ENCODE measurements at places on chromosomes 5 and 9.

DNA sequence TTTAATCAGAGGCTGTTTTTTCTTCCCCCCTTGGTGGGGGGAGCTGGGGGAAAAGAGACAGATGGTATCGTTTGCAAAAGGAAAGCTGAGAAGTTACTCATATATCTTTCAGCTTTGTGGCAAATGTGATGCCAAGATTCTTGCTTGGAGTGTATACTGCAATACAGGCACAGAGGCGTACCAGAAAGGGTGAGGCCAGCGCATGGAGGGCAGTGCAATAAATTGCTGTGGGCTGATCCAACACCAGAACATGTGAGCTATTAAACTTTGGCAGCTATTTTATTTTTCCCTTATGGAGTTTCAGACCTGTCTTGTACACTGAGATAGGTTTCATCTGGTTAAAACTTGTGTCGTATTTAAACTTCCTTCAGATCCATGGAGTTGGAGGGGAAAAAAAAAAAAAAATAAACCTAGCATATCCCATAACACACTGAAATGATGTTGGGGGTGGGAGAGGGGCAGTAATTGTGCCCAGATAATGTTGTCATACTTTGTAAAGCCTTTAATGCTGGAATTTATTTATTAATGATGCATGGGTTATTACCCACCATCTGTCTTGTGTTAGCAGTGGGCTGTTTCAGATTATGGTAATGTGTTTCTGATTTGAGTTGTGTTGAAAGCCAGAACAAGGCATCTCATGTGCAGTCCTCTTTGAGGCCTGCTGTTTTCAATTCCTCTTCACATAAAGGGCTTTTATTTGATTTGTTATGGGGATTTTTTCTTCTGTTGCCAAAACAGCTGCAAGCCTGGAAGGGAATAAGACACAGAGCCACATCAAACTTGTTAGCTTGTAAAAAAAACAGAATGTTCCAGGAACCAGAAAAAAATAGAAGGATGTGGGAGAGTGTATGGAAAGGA is 891.3 kb downstream of the TLE1 start:
- H3K4me1 ChIP-seq: peaks cover 26% of the 10 kb centered on the region
- H3K27ac ChIP-seq: peak overlapping the region; percentile 94
- H3K4me3 ChIP-seq: peak overlapping the region; percentile 60
- peaks cover 4% of the 10 kb centered on the region for H3K36me3 ChIP-seq
- DNase-seq: no peak

DNA sequence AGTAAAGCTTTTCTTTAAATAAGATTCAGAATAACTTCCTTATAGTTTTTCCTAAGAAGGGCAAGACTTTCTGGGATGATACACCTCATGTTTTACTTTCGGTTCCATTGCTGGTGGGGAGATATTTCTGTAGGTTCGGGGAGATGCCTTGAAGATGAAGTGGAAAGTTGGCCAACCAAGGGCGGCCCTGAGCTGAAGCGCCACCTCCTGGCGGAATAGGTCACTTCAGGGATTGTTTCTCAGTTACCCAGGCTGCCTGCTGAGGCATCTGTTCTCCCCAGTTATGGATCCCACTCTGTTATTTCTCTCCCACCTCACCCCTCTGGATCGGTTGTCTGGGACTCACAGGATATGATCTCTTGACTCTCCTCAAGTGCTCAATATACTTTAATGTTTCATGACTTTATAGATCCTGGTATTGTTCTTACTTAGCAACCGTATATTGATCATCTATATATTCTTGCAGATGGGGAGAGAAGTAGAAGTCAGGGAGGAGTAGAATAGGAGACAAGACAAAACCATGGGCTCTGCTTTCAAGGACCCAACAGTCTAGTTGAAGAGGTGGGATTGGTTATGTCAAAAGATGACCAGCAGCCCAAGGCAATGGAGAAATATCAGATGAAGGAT is 23.4 kb downstream of the MEGF10 start:
- no peak overlapping the region for H3K4me3 ChIP-seq
- no peaks in the 10 kb centered on the region for H3K27me3 ChIP-seq
- no peak overlapping the region for H3K27ac ChIP-seq
- DNase-seq: peak; percentile 82
- H3K36me3 ChIP-seq: no peaks in the 10 kb centered on the region
- H3K4me1 ChIP-seq: no peaks in the 10 kb centered on the region

DNA sequence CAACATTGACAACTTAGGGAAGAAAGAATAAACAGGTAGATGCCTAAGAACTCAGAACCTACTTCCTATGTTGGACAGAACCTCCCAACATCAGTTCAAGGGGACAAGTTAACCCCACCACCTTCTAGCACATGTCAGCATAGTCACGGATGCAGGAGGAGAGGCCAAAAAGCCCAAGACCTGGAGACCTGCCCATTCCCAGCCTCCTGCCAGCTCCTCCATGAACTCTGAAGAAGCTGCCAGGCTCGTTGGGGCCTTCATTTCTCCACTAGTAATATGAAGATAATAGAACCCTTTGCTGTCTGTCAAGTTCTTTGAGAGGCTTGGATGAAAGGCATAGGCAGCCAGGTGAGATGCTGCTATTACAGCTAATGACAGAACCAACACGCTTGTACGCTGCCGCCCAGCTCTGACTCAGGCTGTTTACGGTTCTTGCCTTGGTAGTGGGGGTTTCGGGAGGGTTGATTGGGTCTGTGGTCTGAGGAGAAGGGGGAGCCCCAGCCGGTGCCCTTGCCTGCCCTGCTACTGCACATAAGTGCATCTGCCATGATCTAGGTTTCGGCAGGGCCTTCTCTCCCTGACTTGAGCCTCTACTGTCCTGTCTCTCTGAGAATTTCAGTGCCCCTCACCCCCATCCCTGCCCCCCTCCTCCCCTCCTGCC is 82.2 kb downstream of the NRG2 start:
- DNase-seq: no peak
- H3K36me3 ChIP-seq: no peaks in the 10 kb centered on the region
- H3K4me3 ChIP-seq: no peak overlapping the region
- H3K4me1 ChIP-seq: no peaks in the 10 kb centered on the region
- H3K27me3 ChIP-seq: peaks cover 11% of the 10 kb centered on the region

DNA sequence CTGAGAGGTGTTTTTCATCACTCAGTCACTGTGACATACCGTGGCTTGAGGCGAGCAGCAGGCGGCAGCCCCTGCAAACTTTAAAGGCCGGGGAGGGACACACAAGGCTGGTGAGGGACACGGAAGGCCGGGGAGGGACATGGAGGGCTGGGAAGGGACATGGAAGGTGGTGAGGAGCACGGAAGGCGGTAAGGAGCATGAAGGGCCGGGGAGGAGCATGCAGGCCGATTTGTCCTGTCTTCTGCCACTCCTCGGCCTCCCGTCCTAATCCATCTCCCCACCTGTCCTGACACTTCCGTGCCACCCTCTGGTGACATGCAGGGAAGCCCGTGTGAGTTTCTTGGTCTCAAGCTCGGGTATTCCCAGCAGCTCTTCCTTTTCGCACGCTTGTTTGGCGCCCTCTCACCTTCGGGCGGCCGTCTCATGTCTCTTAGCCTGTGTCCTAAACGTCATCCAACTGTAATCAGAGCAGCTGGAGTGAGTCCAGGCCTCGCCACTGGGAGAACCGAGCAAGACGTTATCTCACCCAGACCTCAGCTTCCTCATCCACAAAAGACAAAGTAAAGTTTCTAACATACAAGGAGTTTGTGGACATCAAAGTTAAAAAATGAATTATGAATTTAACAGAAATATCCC is 126.5 kb downstream of the MRPL36 start:
- peaks cover 8% of the 10 kb centered on the region for H3K27me3 ChIP-seq
- no peaks in the 10 kb centered on the region for H3K36me3 ChIP-seq
- H3K4me3 ChIP-seq: no peak overlapping the region
- no peak overlapping the region for H3K27ac ChIP-seq
- peaks cover 5% of the 10 kb centered on the region for H3K4me1 ChIP-seq
- no peak for DNase-seq

DNA sequence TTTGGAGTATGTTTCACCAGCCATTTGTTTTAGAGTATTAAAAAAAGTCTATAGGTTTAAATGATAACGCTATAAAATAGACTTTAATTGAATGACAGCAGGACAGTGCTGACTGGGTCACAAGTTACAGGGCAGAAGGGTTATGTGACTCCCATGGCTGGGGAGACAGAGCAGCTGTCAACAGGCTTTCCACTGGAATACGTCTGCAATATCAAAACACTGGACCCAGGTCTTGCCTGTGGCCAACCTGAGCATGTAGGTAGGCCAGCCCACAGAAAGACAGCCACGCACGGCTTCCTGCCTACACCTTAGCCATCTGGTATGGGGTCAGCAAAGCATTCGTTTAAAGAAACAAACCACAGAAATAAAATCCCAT is 80.7 kb downstream of the OTULIN start:
- no peak for DNase-seq
- H3K27ac ChIP-seq: no peak overlapping the region
- H3K27me3 ChIP-seq: peaks cover 7% of the 10 kb centered on the region
- H3K4me3 ChIP-seq: no peak overlapping the region

DNA sequence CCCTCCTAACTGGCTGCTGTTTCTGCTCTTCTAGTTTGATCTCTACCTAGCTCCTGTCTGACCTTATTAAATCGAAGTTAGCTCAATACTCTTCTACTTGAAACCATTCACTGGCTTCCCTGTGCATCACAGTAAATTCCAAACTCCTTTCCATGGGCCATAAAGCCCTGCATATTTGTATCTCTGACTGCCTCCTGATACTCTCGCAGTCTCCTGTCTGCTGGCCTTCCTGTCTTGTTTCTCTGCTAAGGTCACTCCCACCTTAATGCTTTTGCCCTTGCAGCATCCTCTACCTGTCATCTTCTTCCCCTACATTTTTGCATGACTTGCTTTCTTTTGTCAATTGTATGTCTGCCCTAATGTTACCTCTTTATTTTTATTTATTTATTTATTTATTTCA is 44.8 kb downstream of the SNCAIP start:
- H3K4me3 ChIP-seq: no peak overlapping the region
- no peaks in the 10 kb centered on the region for H3K36me3 ChIP-seq
- DNase-seq: no peak

DNA sequence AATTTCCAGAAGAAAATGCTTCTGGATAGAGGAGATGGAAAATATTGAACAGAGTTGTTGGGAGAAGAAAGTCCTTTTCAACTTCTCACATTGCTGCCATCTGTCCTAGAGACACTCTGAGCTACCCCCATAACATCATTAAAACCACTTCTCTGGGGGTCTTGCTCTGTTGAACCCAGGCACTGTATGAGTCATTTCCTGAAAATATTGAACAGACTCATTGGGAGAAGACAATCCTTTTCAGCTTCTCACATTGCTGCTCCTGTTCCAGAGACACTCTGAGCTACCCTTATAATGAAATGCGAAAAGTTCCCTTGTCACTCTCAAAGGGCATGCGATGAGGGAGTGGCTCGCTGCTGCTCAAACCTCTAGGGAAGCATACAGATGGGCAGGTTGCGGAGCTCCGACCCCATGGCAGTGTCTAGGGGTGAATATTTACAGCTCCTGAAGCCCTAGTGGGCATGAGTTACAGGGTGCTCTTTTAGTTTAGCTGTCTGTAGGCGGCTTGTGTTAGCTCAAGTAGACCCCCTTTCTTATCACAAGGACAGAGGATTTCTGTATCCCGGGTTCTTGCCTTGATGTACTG is 90.7 kb downstream of the CDKN2A start:
- peaks cover 16% of the 10 kb centered on the region for H3K4me1 ChIP-seq
- H3K27ac ChIP-seq: no peak overlapping the region
- peaks cover 1% of the 10 kb centered on the region for H3K27me3 ChIP-seq

- DNase-seq: no peak
- H3K27me3 ChIP-seq: peaks cover 2% of the 10 kb centered on the region
- no peak overlapping the region for H3K4me3 ChIP-seq
- H3K27ac ChIP-seq: no peak overlapping the region
- H3K4me1 ChIP-seq: no peaks in the 10 kb centered on the region
- no peaks in the 10 kb centered on the region for H3K36me3 ChIP-seq
These were observed 138.9 kb upstream of the CDKN2B start for GRCh38 chr9:22147813-22148527.

GRCh38 chr5:79488775-79489174 is 25.2 kb downstream of the HOMER1 start:
- no peaks in the 10 kb centered on the region for H3K4me1 ChIP-seq
- no peaks in the 10 kb centered on the region for H3K36me3 ChIP-seq

- H3K4me1 ChIP-seq: peaks cover 4% of the 10 kb centered on the region
- no peak overlapping the region for H3K27ac ChIP-seq
- H3K36me3 ChIP-seq: peaks cover 4% of the 10 kb centered on the region
These were observed 23.8 kb upstream of the ZNF622 start for GRCh38 chr5:16489322-16489791.

DNA sequence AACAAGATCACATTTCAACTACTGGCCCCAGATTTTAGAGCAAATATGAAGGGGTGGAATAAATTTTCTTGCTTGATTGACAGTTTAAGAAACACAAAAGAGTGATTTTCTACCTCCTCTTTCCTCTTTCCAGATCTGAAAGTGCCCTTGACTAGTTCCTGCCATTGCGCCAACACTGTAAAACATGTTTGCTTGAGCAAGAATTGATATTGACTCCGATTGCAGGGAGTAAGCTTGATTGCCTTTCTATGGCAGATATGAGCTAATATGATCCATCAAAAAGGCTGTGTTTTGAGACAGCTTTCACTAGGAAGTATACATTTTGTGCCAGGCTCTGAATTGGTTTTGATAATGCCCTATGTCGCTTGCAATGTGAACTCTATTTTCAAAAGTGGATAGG is 508.8 kb downstream of the SEMA5A start:
- no peaks in the 10 kb centered on the region for H3K36me3 ChIP-seq
- no peak overlapping the region for H3K4me3 ChIP-seq
- H3K27me3 ChIP-seq: no peaks in the 10 kb centered on the region
- H3K27ac ChIP-seq: no peak overlapping the region
- H3K4me1 ChIP-seq: no peaks in the 10 kb centered on the region

DNA sequence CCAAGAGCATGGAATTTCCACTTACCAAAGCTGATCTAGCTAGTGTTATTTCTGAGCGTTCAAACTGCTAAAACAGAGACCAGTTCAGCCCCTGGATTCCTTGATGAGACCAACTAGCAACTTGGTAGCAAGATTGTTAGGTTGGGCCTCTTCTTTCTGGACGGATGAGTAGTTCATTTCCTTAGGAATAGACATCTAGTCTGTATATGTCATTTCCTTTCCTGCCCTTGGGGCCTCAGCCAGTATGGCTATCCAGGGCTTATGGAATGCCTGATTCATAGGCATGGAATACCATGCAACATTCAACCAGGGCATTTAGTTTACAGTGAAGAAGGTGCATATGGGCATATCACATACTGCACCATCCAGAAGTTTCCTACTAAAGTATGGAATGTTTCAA is 14.5 kb upstream of the LPAR1 start:
- no peak for DNase-seq
- H3K4me3 ChIP-seq: no peak overlapping the region
- no peaks in the 10 kb centered on the region for H3K36me3 ChIP-seq
- no peaks in the 10 kb centered on the region for H3K4me1 ChIP-seq

GRCh38 chr9:126947529-126947928 is 32.9 kb downstream of the RALGPS1 start:
- no peak for DNase-seq
- no peaks in the 10 kb centered on the region for H3K36me3 ChIP-seq
- H3K4me1 ChIP-seq: peaks cover 3% of the 10 kb centered on the region

Data from glutamatergic neuron (in vitro differentiated cells).